ENCODE measurements at places on chromosomes 5 and 9.

DNA sequence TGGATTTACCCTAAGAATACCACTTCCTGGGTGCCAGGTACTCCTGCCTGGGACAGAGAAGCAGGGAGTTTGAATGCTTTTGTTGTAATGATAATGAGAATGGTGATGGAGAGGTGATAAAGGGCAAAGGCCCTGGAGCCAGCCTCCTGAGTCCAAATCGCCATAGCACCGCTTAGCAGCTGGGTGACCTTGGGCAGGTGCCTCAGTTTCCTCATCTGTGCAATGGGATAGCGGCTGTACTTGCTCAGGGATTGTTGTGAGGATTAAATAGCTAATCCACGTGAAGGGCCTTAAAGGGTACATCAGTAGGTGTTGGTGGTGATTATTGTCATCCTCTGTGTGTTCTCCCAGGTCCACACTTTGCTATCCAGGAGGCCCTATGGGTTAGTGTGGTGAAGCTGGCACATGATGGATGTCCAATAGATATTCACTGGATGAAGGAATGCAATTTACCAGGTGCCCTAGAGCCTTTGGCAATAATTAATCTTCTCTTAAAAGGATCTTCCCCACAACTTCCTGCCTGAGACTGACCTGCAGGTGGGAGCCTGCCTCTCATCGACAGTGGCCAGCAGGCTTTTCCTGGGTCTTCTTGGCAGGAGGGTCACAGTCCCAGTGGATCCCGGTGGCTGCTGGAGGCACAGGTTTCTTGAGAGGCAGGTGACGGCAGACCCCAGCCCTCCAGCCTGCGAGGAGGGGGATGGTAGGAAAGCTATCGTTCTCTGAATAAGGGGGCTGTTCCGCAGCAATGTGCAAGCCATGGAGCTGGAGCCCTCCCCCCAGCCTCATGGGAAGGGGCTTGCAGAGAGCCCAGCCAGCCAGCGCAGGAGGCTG is 160.2 kb downstream of the MACROH2A1 start:
- DNase-seq = no peak

DNA sequence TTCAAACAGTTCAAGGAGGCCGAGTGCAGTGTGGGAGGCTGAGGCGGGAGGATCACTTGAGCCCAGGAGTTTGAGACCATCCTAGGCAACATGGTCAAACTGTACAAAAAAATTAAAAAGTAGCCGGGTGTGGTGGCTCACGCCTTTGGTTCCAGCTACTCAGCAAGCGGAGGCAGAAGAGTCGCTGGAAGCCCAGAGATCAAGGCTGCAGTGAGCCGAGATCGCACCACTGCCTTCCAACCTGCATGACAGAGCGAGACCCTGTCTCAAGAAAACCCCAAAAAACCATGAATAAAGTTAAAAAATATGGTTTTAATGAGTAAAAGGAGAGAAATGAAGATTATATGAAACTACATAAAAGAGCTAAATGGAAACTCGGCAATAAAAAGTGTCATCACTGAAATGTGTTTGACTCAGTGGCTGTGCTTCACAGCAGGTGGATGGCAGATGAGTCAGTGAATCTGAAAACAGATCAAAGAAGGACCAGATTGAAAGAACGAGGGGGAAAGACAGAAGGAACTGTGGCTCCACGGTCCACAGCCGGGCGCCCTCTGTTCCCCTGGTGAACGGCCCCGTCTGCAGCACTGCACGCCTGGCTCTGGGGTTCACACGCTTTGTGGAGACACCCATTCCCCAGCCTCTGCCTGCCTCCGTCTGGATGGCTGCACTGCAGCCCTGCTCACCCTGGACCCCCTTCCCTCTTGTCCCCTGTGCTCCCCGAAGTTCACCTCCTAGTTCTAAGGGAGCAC is 25.1 kb downstream of the EXD3 start:
- DNase-seq = no peak

DNA sequence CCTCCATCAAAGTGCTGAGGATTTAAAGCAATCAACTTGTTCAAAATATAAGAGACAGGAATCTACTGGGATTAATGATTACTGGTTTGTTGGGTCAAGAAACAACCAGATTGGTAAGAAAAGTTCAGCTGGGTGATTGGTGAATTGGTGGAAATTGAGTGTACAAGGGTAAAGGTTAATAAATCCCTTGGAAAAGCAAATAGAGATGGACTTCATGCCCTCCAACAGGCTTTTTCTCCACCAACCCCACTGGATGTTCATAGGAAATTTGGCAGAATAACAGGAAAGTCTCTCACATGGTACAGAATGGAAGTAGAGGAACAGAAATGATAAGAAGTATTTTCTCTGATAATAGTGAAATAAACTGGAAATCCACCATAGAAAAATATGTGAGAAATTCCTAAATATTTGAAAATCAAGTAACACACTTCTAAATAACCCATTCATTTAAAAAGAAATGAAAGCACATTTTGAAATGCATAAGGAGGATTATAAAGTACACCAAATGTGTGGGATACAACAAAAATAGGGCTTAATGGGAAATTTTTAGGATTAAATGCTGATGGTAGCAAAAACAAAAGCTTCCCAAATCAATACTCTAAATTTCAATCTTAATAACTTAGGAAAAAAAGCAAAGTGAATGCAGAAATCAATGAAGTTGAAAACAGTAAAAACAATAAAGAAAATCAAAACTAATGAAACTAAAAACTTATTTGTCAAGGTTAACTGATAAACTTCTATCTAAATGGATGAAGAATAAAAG is 426.2 kb downstream of the HTR1A start:
- DNase-seq = no peak

- DNase-seq = no peak
These were observed 76.6 kb downstream of the ZNF618 start for GRCh38 chr9:113952676-113953075.

- DNase-seq = peak; percentile 5
These were observed 170.5 kb downstream of the ARHGEF28 start for GRCh38 chr5:73796164-73797131.

DNA sequence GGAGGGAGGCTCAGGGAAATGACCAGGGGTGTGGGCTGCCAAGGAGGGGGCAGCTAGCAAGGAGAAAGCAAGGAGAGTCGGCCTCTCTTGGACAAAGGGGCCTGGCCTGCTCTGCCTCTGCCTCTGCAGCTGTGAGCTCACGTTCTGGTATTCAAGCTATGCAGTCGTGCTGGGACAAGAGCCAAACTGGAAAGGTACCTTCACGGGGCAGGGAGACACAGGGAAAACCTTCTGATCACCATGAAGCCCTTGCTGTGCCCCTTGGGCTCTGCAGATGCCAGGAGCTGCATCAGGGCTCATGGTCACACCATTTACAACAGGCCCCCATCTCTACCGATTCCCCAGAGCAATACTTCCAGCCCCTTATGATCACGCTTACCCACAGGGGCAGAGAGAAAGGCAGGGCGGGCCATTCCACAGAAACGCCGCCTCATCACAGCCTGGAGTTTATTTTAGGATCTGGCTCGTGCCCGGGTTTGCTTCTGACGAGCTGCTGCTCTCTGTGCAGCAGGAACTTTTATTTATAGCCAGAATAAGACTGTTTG is 63.2 kb downstream of the PRRT1B start:
- DNase-seq = no peak

DNA sequence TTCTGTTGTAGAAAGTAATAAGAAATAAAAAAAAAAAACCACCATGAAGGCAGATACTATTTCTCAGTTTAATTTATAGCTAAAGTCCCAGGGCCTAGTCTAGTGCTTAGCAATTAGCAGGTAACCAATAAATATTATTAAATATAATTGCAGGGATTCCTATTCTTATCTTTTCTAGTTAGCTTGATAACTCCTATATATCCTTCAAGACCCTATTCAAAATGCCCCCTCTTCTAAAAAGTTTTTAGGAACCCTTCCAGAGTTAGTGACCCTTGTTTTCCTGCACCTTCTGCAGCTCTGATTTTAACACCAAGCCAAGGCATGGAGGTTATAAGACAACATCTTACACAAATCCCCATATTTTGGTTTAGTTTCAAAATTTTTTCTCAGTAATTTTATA is 24.6 kb upstream of the ALDH1B1 start:
- DNase-seq = no peak

DNA sequence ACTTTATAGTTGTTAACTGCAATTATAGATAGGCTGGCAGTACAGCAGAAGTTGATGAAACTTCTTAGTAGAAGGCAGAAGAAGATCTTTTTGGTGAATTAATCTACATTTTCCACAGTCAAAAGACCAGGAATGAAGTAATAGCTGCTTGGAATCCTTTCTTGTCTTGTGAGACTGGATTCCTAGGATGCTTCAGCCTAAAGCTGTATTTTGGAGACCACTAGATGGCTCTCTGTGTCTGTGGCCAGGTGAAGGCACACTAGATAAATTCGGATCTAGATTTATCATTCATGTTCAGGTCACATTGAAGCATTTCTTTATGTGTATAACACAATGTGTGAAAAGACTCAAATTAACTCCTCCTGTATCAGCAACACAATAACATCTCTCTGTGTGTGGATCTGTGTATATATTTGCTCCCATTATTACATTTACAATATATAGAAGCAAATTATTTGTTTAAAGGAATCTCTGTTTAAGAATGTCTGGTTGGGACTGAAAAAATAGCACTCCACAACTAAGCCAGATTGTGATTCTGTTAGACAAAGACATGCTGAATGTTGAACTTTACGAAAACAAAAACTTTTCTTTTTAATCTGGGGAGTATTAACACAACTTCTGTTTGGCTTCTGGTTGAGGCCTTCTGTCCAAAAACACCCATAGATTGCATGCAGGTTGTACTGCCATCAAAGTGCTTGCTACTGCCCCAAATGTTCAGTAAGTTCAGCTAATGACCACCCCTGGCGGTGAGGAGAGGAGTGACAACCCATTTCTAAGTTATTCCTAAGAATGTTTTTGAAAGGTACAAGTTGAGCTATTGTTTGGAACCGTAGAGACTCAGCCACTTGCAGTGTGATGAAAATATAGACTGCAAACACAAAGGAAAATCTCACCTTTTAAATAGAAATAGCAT is 10.6 kb downstream of the GRIN3A start:
- DNase-seq = peak; percentile 9

DNA sequence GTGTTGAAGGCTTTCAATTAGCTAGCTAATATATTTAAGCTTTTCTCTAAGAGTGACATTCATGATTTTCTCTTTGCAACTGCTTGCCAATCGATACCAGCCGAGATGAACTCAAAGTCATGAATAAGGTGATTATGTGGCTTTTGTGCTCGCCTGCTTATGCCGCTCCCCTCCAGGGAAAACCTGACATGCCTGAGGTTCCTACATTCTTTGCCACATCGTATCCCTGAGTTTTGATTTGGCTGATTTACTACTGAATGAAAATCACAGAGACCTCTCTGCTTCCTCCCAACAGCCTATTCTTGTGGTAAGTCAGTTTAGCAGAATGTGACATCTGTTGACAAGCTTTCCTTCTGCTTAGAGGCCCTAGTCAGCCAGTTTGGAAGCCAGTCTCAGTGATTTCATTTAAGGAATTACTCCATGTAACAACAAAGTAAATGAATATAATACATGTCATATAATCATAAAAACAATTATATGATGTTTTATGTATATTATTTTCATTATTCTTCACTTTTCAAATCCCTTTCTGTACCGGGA is 513.4 kb downstream of the CSNK1G3 start:
- DNase-seq = no peak

DNA sequence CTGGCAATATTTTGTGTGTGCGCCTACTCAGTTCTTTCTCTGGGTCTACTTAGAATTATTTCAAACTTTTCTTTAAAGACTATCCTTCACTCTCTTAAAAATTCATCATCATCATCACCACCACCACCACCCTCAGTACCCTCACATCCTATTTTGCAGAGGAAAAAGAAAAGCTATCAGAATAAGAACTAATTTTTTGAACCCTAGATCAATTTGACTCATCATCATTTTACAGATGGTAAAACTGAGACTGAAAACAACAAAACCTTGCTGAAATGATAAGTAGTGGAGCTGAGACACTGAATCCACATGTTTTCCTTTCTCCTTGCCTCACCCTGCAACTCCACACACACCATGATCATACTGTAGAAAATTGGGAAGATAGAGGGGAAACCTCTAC is 119.3 kb downstream of the SSBP2 start:
- no peak for DNase-seq

DNA sequence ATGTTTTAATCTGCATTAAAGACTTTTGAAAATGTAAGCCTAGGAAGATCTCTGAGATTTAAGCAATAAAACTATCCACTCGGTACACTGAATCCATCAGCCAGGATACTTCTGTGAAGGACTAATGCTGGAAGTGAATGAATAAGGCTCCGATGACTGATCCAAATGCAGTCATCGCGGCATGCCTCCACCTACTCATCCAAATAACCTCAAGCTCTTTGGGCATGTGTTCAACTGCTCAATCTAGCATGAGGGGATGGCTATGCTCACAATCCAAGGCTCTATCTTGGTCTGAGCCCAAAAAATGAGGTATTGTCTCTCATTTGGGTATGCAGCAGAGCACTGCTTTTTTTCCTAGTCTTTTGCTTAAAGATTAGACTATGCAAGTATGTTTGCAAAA is 19.2 kb downstream of the MARCHF3 start:
- no peak for DNase-seq

GRCh38 chr5:91307048-91307447 is 76.1 kb downstream of the ARRDC3 start:
- no peak for DNase-seq

GRCh38 chr5:62794456-62794855 is 215.8 kb downstream of the LRRC70 start:
- DNase-seq = no peak

DNA sequence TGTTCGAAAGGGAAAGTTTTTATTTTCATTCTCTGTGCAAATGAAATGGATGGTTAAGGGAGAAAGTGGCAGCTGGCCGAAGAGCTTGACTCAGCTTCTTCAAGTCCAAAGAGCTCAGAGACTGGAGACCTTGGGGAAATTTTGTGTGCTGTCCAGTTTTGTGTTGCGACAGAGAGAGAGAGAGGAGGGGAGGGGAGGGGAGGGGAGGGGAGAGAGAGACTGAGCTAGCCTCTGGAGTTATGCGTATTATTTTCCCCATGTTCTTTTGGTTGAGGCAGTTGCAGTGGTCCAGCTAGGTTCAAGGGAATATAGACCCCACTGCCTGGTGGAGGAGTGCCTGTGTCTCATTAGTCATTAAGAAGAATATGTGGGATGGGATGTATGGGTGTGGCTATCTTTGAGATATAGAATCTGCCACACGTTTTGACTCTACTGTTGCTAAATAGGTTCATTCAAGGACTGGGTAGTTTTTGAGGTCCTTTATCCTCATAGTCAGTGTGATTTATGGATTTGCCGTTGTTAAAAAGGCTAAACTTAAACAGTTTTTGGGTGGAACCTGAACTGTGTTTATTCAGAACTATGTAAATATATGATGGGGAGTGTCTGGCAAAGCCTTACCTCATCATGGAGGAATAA is 69.7 kb downstream of the ARHGAP26 start:
- no peak for DNase-seq

DNA sequence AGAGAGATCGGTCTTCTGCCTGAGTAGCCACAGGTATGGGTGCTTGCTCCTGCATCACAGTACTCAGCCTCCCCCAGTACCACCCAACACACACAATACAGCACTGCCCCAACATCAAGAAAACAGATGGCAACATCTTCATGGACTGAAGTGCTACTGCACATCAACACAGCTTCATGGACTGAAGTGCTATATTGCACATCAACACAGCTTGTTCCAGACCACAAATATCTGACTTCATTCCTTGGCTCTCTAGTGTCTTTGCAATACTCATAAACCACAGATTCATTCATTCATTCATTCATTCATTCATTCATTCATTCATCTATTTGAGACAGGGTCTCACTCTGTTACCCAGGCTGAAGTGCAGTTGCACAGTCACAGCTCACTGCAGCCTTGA is 31.1 kb upstream of the PCA3 start:
- DNase-seq = no peak
